Astrocyte of the cerebellum (primary cell): ENCODE measurements at places on chromosomes 4 and X.
A peak's percentile ranks its signal among the peaks of the same experiment; 100 is the strongest.

DNA sequence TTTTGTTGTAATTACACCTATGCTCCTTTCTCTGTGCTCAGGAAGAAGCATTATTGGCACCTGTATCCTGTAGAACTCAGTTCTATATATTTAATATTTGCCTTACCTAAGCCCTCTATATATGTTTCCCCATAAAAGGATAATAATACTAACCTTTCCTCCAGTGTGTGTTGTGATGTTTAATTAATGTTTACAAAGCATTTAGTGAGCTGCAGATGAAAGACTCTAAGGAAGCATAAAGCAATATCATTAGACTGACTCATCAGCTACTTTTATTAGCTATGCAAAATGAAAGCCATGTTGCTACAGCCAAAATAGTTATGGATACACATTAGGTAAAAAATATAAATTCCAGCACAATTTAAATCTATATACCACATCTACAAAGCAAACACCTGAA lies 93.6 kb upstream of the PTPN13 start:
- no peak for DNase-seq

DNA sequence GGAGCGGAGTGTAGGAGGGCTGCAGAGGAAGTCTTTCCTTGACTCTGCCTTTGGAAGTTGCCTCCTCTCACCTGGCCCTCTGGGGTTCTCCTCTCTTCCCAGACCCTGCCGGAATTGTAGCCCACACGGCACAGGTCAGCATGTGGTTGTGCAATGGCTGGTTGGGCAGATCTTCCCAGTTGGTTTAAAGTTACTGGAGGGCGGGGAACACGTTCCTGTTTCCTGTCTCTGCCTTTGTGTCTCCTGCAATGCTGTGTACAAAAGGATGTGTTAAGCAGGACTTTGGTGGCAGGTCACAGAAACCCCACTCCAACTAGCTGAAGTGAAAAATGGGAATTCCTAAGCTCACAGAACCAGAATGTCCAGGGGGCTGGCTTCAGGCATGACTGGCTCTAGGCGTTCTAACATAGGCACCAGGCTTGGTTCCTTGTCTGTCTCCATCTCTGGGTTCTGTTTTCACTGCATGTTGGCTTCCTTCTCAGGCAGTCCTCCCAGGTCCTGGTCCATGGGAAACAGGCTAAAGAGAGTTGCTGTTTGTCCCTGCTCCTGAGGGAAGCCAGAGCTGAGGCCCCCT lies 19.9 kb downstream of the SORCS2 start:
- no peak for DNase-seq

DNA sequence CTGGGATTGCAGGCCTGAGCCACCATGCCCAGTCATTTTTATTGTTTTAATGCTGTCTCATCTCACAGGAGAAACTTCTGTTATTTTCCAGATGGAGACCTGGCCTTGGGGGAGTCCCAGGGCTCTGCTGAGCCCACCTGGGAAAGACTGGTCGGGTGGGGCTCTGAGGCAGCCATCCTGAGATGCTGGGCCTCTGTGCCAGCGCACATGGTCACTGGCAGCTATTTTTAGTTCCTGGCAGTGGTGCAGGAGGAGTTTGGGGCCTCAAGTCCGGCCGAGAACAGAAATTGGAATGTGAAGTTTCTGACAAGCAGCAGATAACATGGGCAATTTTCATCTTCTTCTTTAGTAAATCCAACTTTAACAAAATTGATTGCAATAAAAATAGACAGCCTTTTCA lies 44.5 kb downstream of the SORCS2 start:
- DNase-seq = no peak

DNA sequence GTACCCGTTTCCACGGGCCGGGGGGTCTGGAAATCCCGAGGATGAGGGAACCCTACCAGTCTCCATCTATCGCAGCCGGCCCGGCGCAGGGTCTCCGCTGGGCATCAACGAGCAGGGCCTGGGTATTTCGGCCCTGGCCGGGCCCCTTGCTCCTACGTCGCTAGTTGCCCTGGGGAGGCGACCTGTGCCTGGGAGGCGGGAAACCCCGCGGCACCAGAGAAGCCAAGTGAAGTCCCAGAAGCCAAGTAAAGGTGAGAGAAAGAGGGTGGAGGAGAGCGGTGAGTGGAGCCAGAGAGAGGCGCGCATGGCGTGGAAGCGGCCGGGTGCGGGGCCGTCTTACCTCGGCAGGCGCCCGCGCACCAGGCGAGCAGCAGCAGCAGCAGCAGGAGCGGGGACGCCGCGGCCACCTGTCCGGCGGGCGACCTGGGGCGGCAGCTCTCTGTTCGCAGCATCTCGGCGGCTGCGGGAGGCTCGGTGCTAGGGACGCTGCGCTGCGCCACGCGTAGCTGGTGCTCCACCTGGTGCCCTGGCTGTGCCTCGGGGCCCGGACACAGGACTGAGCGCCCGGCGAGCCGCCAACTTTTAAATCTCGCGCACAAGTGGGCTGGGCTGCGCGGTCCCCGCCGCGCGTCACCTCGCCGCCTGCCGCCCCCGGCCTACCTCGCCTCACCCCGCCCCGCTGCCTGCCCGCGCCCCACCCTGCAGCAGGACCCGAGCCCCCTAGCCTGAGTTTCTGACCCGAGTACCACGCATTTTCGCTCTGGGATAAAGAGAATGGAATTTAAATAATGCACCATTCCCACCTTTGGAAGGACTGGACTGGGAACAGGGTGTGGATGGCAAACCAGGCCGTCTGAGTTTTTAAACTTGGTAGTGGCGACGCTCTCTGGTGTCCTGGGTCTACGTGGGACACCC lies at the start of gene NMU:
TSS of gene NMU (minus strand) at position 558 of the 915 bp plus-strand sequence. CDS start at position 452, 106 bp downstream.
- no peak for DNase-seq

GRCh38 chrX:140317462-140317861 lies 187.4 kb downstream of the SOX3 start:
- no peak for DNase-seq

- DNase-seq = no peak
Measured at GRCh38 chrX:40061871-40062524, 35.8 kb downstream of the BCOR start.

- peak; percentile 84 for DNase-seq
Measured at GRCh38 chr4:124152132-124152531, 560.4 kb downstream of the ANKRD50 start.

DNA sequence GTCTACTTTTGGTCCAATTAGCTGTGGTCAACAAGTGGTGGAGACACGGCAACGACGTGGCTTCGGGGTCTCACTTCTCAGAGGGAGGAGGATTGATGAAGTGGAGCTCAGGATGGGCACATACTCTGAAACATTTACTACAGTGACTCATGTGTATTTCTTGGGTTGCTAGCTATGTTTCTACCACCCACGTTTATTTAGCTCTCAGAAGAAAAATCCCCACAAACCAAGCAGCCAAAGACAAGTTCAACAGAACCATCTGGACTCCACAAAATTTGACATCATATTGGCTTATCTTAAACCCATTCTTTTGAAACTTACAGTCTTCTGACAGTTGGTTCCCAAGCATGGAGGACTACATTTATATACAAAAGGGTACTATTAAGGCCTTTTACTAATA lies 158.0 kb downstream of the CBLL2 start:
- no peak for DNase-seq

DNA sequence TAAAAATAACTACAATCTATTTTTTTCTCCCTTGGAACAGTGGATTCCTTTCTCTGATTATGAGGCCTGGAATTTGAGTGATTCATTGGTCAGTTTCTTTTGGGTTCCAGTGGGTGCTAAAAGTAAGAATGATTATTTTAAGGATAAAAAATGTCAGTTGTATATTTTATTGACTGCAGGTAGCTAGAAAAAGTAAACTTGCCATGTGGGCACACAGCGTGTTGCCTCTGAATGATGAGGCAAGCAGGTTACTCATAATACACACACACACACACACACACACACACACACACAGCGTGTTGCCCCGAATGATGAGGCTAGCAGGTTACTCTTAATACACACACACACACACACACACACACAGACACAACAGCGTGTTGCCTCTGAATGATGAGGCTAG lies 13.8 kb downstream of the GALNT7 start:
- peak; percentile 68 for DNase-seq

DNA sequence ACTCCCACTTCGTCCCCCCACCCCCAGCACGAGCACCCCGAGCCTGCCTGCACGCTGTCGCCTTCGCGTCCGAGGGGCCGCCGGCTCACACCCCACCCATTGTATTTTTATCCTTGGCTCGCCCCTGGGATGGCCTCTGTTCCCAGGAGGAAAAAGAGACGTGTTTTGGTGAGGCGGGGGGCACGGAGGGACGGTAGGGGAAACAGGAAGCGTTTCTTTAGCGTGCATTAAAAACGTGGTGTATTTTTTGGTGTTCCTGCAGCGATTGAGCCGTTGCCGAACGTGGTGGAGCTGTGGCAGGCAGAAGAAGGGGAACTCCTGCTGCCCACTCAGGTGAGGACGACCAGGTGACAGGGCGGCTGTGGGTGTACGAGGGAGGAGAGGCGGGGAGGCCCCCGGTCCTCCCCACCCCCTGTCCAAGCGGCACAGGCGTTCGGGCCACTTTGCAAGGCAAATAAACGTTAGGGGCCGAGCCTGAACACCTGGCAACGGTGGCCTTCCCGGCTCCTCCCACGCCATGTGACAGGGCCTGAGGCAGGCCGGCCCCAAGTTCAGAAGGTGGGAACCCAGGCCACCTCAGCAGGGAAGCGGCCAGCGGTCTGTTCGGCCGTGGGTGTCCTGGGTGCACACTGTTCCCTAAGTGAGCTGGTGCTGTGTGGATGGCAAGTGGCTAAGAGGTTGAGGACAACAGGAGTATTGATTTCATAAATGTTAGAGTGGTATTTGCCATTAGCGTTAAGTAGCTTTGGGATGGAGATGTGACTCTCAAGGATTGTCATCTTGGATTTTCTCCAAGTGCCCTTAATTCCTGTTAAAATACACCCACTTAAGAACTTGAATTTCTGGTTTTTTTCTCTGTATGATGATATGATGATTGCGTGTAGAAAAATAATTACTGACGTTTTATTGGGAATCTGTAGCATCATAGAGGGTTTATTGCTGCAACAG lies 1.1 kb downstream of the TMEM131L start:
- DNase-seq = no peak

DNA sequence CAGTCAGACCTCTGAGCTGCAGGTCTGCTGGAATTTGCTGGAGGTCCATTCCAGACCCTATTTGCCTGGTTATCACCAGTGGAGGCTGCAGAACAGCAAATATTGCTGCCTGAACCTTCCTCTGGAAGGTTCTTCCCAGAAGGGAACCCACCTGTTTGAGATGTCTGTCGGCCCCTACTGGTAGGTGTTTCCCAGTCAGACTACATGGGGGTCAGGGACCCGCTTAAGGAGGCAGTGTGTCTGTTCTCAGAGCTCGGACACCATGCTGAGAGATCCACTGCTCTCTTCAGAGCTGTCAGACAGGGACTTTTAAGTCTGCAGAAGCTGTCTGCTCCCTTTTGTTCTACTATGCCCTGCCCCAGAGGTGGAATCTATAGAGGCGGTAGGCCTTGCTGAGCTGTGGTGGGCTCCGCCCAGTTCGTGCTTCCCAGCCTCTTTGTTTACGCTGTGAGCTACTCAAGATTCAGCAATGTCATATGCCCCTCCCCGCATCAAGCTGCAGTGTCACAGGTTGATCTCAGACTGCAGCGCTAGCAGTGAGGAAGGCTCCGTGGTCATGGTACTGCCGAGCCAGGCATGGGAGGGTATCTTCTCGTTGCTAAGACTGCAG lies 44.1 kb upstream of the KDR start:
- no peak for DNase-seq

- no peak for DNase-seq
Measured at GRCh38 chr4:29046781-29047180, 1673.4 kb upstream of the PCDH7 start.

GRCh38 chr4:163611182-163611581 lies 116.7 kb downstream of the TMA16 start:
- DNase-seq = no peak

DNA sequence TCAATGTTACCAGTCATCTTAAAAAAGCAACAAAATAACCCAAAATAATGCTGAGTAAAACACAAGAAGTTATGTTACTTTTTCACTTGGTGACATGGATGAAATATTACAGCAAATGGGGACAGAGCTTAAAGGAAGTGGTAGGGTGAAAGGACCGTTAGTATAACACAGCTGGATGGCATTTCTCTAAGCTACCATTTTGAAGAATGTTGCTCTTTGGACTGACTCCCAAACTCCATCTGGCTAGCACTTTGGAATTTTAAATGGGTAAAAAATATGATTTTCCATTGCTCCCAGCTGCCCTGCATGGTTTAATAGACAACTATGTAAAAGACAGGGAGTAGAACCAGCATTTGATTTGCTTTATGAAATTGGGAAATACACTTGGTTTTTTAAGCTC lies 27.6 kb downstream of the CLCN5 start:
- DNase-seq = no peak

GRCh38 chr4:141216002-141216761 lies 4.5 kb upstream of the ZNF330 start:
- DNase-seq = no peak
